ENCODE measurements at places on chromosomes 12 and 14.

DNA sequence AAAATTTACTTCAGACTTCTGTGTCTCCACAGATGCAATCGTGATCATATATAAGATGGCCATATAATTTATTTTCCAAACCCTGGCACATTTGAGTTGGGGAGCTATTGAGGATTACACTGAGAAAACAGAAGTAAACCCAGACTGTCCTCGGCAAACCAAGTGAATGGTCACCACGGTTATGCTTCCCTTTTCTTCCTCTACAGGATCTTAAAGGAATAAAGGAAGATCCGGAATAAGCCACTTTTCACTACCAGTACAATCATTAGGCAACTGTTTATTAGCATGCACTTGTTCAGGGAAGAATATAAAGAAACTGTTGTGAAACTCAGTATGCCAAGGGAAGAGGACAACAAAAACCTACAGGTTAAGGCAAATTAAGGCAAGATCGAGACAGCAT, 27.6 kb downstream of the SBNO1 start:
- no peak for DNase-seq

- no peak for DNase-seq
Observed at GRCh38 chr12:130157998-130158753, 4.1 kb upstream of the FZD10 start.

GRCh38 chr14:32938719-32939253, at the start of gene NPAS3:
TSS of gene NPAS3 (plus strand) at chr14:32938879.
- no peak for DNase-seq

DNA sequence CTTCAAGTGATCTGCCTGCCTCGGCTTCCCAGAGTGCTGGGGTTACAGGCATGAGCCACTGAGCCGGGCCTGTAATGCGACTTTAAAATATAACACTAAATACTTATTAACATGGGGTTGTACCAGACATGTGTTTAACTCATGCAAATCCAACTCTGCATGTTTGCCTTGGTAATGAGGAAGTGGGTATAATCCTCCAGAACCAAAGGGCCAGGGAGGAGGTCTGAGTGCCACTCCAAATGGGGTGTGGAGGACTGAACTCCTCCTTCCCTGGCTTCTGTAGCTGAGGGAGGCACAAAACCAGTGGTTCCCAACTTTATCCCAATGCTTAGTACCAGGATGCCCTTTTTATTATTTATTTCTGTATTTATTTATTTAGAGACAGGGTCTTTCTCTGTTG, 61.6 kb upstream of the MED13L start:
- DNase-seq = no peak

DNA sequence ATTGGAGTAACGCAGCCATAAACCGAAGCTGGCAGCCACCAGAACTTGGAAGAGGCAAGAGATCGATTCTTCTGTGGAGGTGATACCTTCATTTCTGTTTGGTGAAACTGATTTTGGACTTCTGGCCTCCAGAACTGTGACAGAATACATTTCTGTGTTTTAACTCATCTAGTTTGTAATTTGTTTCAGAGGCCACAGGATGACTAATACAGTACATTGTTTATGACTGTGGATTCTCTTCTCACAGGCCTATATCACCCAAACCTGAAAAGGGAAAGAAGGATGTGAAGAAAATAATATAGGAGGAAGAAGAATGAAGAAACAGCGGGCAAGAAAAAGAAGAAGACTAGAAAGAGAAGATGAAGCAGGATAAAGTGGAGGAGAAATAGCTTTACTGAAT, 263.8 kb upstream of the DIO2 start:
- DNase-seq = no peak

DNA sequence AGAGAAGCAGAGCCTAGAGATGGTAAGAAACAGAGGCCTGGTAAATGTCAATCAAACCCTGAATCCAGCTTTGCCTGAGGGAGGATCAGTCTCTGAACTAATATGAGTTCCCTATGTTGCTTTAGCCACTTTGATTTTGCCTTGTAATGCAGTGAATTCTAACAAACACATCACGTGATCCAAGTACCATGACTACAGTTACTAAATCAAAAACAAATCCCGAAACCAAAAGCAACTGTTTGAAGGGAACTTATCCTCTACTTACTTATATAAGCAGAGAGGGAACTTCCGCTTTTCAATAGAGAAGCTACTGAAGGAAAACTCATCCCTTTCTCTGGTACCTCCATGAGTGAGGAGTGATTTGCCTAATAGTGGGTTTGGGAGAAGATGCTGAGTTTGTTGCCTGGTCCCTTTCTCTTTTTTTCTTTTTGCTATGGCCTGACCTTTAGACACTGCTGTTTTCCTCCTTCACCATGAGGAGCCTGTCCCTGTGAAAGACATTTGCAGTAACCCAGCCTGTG, 7.7 kb upstream of the PPTC7 start:
- DNase-seq = no peak

- DNase-seq = no peak
Observed at GRCh38 chr12:122943196-122943595, 23.1 kb downstream of the ABCB9 start.

GRCh38 chr12:25156061-25156460, 38.9 kb downstream of the DNAI7 start:
- no peak for DNase-seq

DNA sequence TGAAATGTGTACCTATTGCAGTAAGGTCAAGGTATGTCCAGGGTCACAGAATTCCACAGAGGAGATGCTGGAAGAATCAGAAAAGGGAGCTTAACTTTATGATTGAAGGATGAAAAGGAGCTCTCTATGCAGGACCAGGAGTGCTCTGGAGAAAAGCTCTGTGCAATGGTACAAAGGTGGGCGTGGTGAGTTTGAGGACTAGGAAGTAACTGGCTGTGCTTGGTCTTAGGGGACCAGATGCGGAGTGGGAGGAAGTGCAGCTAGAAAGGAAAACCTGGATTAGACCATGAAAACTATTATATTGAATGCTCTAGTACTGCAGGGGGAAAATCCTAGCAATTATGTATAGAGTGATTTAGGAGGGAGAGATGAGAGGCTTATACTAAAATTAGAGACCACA, 56.8 kb downstream of the BTG1 start:
- DNase-seq = no peak

DNA sequence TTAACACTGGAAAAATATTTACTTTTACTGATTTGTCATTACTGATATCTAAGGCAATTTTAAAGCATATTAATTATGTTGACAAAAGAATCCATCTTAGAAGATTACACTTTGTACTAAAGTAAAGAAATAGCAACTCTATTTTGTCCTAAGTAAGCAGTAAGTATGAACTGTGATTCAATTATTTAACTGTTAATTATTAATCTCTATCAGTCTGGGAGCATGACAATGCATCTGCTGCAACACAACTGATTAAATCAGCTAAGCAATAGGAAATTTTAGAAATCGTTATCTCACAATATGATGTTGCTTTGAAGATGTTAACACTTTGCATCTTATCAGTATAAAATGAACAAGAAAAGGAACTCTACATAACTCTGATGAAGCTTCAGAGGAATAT, 172.3 kb downstream of the DPY19L2 start:
- DNase-seq = no peak

- no peak for DNase-seq
Observed at GRCh38 chr12:11771895-11772502, 122.5 kb downstream of the ETV6 start.

DNA sequence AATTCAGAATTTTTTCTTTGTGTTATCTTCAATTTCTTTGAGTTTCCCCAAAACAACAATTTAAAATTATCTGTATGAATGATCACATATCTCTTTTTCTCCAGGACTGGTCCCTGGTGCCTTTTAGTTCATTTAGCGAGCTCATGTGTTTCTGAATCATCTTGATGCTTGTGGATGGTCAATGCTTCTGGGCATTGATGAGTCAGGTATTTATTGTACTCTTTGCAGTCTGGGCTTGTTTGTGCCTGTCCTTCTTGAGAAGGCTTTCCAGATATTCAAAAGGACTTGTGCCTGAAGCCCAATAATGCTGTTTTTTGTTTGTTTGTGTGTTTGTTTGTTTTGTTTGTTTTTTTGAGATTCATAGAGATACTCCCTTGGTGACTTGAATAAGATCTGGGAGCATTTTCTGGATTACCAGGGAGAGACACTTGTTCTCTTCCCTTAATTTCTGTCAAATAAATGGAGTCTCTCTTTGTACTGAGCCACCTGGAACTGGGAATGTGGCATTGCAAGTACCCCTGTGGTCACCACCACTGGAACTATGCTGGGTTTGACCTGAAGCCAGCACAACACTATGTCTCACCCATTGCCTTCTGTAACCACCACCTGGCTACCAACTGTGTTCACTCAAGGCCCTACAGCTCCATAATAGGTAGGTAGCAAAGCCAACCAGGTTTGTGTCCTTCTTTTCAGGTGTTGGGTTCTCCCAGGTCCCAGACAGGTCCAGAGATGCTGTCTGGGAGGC, 56.3 kb downstream of the SLC6A15 start:
- DNase-seq = no peak

DNA sequence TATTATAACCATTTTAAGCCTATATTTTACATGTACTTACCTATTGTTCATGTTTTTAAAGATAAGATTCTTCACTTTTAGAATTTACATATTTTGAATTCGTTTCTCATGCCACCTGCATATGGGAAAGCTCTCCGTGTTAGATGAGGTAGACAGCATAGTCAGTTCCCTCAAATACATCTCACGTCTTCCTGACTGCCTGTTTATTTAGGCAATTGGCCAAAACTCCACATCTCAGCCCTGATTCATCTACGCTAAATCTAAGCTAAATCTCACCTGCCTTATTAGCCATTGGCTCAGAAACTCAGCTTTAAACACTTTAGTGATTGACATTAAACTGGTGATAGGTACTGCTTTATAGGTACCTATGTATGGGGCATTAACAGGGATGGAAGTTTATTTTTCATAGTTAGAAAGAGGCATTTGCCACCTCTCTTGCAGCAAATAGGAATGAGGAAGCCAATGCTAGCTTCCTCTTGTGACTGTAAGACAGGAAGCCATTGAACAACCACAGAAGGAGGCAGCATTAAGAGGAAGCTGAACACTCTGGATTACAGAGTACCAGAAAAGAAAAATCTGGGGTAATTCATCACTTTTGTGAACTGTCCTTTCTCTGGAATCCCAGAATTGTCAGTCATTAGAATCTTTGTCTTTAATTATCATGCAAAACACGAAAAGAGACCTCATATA, 111.9 kb downstream of the LRFN5 start:
- DNase-seq = no peak

DNA sequence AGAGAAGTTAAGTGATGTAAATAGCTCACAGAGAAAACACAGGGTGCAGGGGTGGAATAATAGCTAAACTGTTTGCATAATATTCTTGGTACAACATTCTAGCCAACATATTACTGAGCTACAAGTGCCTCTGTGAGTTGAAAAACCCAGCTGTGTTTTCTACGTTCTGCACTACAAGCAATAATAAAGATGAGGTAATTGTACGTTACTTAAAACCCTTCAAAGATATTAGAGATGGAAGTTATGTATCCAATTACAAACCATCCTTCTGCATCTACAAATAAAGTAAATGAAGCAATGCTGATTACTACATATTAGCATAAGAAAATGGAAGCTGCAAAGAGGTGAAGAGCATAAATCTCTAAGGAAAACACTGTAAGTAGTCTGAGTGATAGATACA, 271.4 kb downstream of the SSPN start:
- DNase-seq = no peak

DNA sequence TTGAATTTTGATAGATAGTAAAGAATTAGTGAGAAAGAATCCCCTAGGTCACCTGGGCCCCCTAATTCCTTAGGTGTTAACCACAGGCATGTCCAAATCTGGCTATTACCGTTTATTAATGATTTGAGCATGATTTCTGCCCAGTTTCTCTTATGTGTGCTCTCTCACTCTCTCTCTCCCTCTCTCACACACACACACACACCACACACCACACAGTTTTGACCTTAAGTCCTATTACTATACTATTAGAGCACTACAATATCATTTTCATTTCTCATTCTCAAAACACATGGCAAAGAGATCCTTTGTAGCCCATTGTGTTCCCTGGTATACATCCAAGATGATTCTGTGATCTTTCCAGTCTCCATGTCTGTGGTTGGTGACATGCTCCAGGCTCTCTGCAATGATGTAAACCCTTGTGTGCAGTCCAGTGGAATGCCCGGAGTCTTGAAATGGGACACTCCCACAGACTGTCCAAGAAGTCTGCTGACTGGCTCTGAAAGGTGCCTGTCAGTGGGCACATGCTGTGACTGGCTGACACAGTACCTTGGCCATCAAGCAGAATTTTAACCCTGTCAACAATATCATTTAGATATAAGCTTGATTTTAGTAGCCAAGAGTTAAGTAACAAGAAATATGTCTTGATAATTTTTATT, 96.2 kb downstream of the FIGNL2 start:
- DNase-seq = no peak

DNA sequence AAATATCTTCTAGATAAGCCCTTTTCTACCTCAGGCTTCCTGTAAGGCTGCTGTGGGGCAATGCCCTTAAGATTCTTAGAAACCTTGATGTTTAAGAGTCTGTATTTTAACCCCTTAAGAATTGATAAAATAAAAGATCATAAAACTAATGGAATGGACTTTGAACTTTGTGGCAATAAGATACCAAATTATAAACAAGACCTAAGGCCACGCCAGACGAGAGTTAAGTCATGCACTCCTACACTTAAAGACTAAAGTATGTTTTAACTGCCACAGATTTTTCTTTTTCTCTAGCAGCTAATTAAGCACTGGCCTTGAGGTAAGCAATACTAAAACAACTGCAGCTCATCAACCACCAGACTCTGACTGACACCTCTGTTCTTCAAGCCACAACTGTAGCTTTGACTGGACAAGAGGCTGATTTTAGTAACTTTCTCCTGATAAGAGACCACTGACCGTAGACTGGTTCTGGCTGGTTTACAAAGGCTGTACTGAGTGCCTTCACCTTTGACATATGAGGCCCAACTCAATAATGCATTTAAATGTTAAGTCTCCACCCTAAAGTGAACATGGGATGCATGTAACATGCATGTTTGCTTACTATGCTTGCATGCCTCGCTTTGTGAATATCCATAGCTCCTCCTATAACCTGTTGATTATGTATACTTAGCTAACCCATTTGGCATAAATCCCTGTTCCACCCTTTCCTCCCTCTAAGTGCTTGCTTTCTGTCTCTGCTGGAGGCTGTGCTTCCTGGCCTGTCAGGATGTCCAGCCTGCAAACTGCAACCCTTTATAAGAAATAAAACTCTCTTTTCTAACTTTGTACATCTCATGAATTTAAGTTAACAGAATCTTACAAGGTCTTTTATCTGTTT, 71.9 kb downstream of the KLHL28 start:
- DNase-seq = no peak

GRCh38 chr12:113095405-113095804, 38.9 kb downstream of the DTX1 start:
- DNase-seq = no peak

GRCh38 chr12:278046-278445, 15.4 kb upstream of the SLC6A13 start:
- no peak for DNase-seq

GRCh38 chr14:58662759-58663158, 25.0 kb downstream of the DACT1 start:
- no peak for DNase-seq

Data from HuH-7 (cell line).